Fibroblast of skin of right quadriceps (primary cell): ENCODE measurements at places on chromosomes 16 and 17.

DNA sequence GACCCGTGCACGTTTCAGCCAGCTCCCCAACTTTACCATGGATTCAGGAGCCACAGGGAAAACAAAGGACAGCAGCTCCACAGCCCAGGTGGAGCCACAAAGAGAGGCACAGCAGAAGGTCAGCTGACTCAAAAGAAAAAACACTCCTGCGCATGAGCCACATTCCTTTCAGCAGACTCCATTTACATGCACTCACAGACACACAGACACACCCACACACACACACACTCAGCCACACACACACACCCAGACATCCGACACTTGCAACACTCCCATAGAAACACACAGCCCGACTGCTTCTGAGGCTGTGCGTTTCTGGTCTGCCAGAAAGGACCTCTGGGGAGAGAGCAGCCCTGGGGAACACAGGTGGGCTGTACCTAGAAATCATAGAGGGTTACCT lies 2335.5 kb downstream of the TP53TG3F start:
- no peak for DNase-seq

GRCh38 chr16:47979616-47980182 lies 176.1 kb downstream of the ABCC12 start:
- DNase-seq: no peak

DNA sequence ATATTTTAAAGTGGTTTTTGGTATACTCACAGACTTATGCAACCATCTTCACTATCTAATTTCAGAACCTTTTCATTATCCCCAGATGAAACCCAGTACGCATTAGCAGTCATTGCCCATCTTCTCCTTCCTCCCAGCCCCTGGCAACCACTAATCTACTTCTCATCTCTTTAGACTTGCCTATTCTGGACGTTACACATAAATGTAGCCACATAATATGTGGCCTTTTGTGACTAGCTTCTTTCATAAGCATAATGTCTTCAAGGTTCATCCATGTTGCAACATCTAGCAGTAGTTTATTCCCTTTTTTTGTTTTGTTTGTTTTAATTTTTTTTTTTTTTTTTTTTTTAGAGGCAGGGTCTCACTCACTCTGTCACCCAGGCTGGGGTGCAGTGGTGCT lies 28.5 kb upstream of the C17orf107 start:
- DNase-seq: no peak

- DNase-seq: no peak
Observed at GRCh38 chr17:56897646-56898424, 16.0 kb downstream of the TRIM25 start.

GRCh38 chr16:86519007-86519648 lies 8.8 kb downstream of the FOXF1 start:
- DNase-seq: no peak

DNA sequence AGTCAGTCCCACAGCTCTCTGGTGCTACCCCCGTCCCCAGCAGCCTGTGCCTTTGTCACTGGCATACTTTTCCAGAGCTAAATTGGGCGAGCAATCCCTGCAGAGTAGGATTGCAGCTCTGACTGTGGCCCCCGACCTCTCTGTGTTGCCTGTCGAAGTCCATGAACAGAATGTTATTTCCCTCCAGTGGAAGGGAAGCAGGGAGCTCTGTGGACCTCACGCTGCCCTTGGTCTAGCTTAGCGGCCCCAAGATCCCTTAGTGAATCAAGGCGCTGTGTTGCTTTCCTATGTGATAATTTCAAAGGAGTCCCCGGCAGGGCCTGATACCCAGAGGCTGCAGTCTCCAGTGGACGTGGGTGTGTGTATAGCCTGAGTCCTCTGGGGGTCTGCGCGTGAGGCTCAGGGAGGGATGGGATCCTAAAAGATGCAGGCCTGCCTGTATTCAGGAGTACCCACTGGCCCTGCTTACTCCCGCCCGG lies 15.5 kb upstream of the CD300A start:
- DNase-seq: no peak

GRCh38 chr16:48497932-48498768 lies 111.8 kb downstream of the N4BP1 start:
- no peak for DNase-seq

- DNase-seq: peak; percentile 43
Observed at GRCh38 chr17:55734128-55734781, 11.6 kb upstream of the TMEM100 start.

DNA sequence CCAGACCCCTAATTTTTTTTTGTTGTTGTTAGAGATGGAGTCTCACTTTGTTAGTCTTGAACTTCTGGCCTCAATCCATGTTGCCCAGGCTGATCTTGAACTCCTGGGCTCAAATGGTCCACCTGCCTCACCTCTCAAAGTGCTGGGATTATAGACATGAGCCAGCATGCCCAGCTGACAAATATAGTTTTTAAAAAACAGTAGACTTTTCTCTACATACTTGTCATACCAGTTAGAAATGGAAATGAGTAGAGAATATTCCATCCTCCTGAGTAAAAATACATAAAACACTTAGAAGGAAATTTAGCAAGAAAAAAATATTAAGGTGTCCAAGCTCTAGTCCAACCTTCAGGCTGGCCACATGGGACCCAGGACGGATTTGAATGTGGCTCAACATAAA lies 21.4 kb downstream of the C16orf78 start:
- no peak for DNase-seq

DNA sequence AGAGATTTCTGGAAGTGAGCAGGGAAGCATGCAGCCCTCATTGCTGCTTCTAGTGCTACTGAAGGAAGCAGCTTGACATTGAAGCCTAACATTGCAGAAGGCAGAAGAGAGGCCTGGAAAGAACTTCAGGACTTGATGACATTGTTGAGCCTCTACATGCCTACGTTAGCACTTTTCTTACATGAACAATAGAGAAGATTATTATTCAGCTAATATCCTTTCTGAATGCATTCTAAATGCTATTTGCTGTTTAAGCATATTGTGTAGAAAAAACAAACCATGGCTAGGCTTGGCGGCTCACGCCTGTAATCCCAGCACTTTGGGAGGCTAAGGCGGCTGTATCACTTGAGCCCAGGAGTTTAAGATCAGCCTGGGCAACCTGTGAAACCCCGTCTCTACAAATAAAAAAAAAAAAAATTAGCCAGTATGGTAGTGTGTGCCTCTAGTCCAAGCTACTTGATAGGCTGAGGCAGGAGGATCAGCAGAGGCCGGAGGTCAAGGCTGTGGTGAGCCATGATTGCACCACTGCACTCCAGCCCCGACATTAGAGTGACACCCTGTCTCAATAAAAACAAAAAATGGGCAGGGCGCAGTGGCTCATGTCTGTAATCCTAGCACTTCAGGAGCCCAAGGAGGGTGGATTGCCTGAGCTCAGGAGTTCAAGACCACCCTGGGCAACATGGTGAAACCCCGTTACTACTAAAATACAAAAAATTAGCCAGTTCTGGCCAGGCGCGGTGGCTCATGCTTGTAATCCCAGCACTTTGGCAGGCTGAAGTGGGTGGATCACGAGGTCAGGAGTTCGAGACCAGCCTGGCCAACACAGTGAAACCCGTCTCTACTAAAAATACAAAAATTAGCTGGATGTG lies 2.2 kb upstream of the AURKB start:
- DNase-seq: no peak

DNA sequence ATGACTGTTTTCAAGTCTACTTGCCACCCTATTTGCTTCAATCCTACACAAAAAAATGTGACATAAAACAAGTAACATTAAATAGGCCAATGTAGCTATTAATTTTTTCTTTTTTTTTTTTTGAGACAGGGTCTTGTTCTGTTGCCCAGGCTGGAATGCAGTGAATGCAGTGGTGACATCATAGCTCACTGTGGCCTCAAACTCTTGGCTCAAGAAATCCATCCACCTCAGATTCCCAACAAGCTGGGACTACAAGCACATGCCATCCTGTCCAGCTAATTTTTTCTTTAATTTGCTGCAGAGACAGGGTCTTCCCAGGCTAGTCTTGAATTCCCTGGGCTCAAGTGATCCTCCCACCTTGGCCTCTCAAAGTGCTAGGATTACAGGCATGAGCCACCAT lies 29.4 kb downstream of the ANKFY1 start:
- peak; percentile 53 for DNase-seq

GRCh38 chr17:4256952-4257351 lies 6.8 kb downstream of the ANKFY1 start:
- DNase-seq: no peak

DNA sequence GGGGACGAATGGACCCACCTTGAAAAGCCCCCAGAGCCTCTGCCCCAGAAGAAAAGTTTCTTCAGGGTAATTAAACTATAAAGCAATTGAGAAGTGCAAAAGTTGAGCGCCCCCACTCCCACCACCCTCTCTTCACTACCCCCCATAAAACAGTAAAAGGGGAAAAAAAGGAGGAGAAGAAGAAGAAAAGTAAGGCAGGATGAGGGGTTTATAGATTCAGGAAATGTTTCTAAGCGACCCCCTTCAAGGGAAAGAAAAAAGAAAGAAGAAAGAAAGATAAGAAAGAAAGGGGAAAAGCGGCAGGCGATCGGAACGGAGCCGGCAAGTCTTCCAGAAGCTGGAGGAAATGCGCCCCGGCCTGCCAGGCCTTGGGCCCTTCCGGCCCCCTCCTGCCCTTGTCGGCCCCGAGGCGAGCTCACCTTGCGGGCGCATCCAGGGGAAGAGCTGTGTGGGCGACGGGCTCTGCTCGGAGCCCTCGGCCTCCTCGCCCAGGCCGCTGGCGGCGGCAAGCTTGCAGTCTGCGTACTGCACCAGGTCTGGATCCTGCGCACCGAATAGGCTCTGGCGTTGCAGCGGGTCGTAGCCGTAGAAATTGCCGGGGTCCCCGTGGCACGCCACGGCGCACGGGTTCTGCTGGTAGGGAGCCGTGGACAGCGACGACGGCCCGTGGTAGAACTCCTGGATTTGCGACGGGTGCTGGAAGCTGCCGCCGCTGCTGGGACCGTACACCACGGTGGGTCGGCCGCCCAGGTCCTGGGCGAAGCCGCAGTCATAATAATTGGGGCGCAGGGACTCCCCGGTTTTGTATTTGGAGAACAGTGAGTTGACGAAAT lies 1.0 kb downstream of the HOXB8 start:
- DNase-seq: no peak

GRCh38 chr16:79436885-79437284 lies 163.7 kb downstream of the MAF start:
- DNase-seq: no peak

DNA sequence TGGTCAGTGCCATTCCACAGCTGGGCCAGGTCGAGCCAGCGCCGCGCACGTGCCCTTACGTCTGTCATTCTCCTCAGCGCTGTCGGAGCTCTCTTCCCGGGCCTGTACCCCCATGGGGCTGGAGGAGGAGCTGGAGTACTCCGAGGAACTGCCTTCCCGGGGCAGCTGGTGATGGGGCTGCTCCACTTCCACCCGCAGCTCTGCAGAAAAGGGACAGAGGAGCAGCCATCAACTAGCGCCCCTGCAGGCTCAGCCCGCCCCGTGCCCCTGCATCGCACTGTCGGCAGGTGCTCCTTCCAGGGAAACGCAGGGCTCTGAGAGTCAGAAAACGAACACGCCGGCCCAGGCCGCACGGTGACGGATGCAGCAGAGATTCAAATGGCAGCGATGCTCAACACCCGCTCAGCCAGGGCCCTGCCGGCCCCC lies 20.9 kb downstream of the MAP1LC3B start:
- DNase-seq: no peak

DNA sequence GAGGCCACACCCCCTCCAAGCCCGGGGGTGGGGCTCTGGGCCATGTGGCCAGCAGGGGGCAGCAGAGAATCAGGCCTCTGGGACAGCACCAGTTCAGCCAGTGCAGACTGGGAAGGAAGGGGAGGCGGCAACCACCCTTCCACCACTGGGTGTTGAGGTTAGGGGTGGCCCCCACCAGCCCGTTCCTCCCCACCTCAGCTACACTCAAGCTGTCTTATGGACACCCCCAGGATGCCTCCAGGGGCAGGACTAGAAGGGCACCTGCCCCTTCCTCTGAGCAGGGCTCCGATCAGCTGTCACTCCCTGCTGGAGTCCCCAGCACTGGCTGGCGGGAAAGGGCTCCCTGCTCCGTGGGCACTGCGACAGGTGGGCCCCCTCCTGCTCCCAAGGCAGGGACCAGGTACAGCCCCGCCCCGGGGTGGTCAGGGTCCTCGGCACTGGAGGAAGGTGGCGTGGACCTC lies 21.8 kb downstream of the KATNB1 start:
- peak; percentile 56 for DNase-seq
